Activated CD4-positive, alpha-beta T cell treated with anti-CD3 and anti-CD28 coated beads, Interleukin-2, amount 10 ng/mL, durations not matched to agents 7 days and 5 days (primary cell): ENCODE measurements at places on chromosomes 13 and 19. TPM values are rescaled to one million over a fixed set of nuclear protein-coding genes. Genes with fewer than 3 reads are reported as not detected.

ZNF540 gene
- total RNA-seq: 1.2 TPM

CLDND2 gene
- total RNA-seq: 3.1 TPM

GRCh38 chr13:41985788-41986508 lies 25.0 kb upstream of the VWA8 start:
- DNase-seq: no peak

DNA sequence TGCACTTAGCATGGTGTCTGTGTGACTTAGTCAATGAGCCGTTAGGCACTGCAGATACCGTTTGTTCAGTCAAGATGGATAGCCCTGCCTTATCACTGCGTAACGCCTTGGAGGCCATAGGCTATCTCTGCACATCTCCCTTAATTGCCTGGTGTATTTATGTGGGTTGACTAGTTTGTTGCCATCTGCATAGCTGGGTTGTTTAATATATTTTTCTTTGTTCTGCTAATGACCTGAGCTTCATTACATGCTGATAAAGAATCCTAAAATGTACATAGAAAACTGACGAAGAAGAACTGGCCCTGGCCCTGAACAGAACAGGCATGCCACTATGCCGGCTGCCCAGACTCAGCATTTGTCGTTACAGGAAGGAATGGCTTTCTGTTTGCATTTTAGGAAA lies 297.8 kb downstream of the SHISA2 start:
- DNase-seq: no peak

GRCh38 chr13:30870049-30870884 lies 35.8 kb upstream of the MEDAG start:
- peak; percentile 23 for DNase-seq

DNA sequence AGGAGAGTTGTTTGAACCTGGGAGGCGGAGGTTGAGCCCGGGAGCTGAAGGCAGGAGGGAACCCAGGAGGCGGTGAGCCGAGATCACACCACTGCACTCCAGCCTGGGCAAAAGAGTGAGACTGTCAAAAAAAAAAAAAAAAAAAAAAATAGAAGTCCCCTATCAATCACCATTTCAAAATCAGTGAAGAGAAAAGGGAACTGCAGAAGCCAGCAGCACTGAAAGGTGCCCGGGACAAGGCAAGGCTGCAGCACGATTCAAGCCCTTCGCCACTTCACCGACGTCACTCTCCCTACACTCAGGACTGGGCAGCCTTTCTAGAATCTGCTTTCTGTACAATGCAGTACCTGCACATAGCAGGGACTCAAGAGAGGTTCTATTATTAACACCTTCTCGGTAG lies 21.9 kb upstream of the USP12 start:
- DNase-seq: no peak

DNA sequence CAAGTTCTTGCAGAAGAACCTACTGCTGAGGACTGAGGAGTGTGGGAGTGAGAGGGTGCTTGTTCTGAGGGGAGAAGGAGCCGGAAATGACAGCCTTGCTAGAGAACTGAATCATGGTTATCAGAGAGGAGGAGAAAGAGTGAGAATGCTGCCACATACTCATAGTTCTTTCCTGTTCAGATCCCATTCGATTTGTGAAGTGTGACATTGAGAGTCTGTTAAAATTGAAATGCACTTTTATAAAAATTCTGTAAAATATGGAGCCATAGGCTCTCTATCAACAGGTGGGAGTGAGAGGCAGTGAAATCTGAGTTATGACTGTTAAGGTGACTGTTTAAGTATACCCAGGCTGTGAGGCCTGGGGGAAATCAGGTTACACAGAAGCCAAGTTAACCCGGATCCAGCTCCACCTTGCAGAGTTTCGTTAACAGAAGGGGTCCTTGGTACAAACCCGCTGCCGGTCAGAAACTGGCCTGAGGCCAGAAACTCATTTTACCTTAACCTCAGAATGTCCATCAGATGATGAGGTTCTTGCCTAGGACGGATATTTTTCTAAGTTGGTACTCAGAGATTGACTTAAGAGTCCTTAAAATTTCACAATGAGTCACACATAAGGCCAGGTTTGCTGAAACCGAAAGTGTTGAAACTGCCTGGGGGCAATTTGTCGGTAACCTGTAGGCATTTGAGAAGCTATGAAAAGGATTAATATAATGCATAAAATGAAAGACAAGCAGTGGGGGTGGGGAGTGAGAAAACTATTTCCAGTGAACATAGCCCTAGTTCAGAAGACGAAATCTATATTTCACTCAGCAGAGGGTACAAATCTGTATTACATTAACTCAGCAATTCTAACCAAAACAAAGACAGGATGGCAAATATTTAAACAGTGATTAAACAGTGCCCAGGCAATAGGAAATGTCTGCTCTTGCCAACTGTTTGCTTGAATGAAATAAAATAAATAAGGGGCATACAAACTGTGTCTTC lies 350.5 kb downstream of the KCNRG start:
- DNase-seq: peak; percentile 60

GRCh38 chr13:39250440-39250839 lies 212.2 kb downstream of the NHLRC3 start:
- no peak for DNase-seq

- DNase-seq: no peak
Observed at GRCh38 chr19:8113017-8113416, 36.4 kb downstream of the FBN3 start.

DNA sequence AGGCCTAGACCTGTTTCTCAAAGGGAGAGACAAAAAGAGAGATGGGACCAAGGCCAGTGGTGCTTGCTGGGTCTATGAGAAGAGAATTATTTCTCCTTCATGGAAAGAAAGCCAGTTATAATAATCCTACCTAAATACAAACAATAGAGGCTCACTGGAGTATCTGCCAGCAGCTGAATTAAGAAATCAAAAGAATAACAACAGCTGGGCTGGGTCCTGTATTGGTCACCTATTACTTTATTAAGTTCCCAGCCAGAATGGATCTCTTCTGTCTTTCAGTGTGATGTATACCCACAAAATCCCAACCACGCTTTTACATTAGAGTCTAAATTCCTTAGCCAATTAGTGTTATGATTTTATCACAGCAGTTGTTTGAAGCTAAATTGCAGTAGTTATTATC lies 297.8 kb upstream of the DACH1 start:
- no peak for DNase-seq

DNA sequence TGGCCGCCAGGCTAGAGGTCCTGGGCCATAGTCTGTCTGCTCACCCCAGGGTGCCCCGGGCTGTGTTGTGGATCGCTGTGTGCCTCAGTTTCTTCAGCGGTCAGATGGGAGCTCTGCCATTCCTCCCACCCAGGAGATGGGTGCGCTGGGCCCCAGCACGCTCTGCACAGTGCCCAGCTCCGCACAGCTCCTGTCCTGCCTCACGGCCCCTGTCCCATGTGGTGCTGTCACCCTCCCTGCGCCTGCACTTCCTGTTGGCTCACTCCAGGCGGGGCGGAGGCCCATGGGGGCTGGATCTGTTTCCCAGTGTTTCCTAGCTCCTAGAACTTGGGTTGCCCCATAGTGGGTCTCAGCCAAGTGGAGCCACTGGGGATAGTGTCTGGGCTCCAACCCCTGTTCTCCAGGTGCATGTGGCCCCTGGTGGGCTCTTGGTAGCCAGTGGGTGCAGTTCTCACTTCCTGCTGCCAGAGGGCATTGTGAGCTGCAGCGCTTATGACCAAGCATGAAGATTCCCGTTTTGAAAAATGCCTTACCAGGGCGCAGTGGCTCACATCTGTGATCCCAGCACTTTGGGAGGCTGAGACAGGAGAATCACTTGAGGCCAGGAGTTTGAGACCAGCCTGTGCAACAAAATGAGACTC lies 69.8 kb downstream of the KDM4B start:
- no peak for DNase-seq
